ENCODE measurements at places on chromosomes 12 and 14.

DNA sequence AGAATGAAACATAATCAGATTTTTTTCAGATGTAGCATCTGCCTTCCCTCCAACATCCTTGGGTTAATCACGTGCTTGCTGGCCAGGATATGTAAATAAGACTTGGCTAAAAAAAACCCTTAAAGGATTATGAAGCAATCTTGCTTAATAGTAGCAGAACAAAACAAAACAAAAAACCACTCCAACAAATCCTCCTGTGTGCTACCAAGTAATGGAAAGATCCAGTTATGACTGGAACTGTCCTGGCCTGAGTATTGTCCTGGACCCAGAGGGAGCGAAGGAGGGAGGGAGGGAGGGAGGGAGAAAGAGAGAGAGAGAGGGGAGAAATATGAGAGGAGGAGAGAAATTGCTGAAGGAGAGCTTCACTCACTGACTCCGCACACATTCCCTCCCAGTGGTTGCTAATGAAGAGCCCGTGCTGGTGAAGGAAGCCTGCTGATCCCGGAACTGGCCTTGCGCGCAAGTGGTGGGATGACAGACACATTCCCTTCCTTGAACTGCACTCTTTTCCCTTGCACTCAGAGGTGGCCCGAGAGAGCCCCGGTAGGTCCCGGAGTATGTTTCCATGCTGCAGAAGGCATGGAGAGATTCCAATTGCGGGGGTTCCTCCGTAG is 57.2 kb downstream of the HMGA2 start:
- DNase-seq, result no peak

DNA sequence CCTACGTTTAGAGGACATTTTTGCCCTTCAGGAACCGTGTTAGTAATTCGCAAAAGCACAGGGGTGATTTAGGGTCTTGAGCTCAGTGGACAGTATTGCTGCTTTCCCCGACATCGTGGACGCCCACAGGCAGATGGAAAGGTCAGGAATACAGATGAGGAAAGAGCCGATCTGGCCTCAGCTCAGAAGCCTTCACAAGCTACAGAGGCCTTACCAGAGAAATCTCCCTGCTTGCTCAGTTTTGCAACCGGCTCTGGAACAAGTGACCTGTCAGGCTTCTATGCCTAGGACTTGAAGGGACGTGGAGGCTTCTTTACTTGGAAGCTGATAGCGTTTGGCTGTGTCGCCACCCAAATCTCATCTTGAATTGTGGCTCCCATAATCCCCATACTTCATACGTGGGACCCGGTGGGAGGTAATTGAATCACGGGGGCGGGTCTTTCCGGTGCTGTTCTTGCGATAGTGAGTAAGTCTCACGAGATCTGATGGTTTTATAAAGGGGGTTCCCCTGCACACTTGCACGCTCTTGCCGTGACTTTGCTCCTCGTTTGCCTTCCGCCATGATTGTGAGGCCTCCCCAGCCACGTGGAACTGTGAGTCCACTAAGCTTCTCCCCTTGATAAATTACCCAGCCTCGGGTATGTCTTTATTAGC is 332.5 kb downstream of the MED13L start:
- DNase-seq, result no peak

GRCh38 chr12:7859552-7859951 is 13.2 kb downstream of the SLC2A14 start:
- DNase-seq, result no peak

GRCh38 chr12:113396200-113396599 is 7.5 kb downstream of the SDS start:
- DNase-seq, result no peak

Measured in neuronal stem cell (in vitro differentiated cells).